AG08396 (cell line): ENCODE measurements at places on chromosomes 12 and 14.

DNA sequence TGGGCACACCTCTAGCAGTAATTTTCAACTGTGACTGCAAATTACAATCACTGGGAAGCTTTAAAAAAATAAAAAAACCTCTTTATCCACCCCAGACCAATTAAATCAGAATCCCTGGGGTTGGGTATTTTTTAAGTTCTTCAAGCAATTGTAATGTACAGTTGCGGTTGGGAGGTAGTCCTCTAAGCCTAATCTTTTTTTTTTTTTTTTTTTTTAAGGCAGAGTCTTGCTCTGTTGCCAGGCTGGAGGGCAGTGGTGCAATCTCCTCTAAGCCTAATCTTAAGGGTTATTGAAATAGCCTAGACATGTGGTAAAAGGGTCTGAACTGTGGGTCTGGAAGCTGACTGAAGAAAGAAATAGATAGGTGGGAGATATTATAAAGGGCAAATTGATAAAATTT is 230.5 kb downstream of the AKAP6 start:
- DNase-seq: no peak

DNA sequence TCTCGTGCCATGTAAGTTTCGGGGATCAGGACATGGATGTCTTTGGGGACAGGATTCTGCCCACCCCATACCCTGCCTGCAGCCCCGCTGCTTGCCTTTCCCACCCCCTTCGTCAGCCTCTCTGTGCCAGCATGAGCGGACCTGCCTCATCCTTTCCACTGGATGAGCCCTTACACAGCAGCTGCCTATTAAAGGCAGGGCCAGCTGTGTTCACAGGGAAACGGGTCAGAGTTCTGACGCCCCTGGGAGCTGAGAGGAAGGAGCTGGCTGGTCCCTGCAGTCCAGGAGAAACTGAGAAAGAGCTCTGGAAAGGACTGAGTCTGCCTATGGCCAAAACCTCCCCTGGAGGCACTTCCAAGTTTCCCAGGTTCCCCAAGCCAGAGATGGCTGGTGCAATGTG is 83.5 kb upstream of the NCOR2 start:
- DNase-seq: no peak

DNA sequence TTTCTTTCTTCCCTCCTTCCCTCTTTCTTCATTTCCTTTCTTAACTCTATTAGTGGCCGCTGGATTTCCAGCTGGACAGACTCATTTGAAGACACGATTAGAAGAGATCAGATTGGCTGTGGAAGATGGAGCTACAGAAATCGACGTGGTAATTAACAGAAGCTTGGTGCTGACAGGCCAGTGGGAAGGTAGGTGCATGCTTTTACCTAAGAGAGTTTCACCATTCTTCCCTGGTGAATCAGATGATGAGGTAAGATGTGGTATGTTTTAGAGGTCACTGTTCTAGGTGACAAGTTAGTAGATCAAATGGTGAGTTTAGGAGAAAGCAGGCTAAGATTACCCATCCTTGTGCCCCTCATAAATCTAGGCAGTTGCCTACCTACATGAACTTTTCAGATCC is 51.6 kb downstream of the DERA start:
- DNase-seq: no peak

- DNase-seq: no peak
Measured at GRCh38 chr14:103000291-103000921, 56.9 kb downstream of the CDC42BPB start.

DNA sequence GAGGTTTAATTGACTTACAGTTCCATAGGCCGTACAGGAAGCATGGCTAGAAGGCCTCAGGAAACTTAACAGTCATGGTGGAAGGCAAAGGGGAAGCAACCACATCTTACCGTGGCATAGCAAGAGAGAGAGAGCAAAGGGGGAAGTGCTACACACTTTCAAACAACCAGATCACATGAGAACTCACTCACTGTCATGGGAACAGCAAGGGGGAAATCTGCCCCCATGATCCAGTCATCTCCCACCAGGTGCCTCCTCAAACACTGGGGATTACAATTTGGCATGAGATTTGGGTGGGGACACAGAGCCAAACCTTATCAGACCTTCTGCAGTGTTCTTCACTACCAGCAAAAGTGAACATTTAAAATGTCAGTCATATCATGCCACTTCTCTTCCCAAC is 58.9 kb downstream of the USP15 start:
- no peak for DNase-seq

DNA sequence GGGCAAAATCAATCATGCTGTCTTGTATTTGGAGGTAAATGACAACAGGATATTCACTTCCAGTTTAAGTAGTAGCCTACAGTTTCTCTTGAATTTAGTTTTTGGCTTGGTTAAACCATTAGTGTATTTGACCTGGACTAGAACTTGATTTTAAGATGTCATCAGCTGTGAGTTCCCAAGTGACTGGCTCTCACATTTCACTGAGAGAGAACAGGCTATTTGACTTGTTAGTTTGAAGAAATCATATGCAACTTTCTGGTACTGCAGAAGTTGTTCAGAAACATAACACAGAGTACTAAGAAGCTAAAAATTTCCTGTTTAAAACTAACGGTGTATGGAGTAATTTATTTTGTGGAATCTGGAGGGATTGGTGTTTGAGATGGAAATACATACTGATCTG is 22.3 kb downstream of the MNAT1 start:
- DNase-seq: no peak

- no peak for DNase-seq
Measured at GRCh38 chr14:39217214-39217879, 16.4 kb upstream of the MIA2 start.

DNA sequence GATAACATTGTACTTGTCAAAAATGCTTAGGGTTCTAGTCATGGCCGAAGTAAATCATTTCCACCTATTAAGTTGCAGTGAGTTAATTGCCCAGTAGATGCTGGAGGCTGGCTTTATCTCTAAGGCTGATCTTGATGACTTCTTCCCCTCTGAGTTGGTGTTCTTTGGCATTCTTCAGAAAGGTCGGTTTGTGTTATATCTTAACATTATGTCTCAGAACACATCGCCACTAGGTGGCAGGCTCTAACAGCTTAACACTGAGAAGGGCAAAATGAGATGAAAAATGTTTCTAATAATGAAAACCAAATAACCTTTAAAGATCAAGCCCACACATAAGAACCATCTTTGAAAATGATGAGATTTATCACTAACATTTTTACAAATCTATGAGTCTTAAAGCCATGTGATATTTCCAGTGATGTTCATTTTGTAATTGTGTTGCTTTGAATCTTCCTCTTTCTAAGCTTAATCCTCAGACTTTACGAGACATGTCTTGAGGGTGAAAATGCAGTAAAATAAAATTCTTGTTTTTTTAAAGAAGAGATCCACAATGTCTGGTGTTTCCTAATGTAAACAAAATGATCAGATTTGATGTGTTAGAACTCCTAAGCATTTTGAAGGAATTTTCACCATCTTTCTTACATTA is 28.6 kb downstream of the SUDS3 start:
- peak; percentile 45 for DNase-seq

GRCh38 chr12:53575502-53576249 is 50.5 kb downstream of the ATF7 start:
- peak; percentile 28 for DNase-seq

GRCh38 chr14:99598774-99599173 is 5.2 kb downstream of the CCDC85C start:
- no peak for DNase-seq

DNA sequence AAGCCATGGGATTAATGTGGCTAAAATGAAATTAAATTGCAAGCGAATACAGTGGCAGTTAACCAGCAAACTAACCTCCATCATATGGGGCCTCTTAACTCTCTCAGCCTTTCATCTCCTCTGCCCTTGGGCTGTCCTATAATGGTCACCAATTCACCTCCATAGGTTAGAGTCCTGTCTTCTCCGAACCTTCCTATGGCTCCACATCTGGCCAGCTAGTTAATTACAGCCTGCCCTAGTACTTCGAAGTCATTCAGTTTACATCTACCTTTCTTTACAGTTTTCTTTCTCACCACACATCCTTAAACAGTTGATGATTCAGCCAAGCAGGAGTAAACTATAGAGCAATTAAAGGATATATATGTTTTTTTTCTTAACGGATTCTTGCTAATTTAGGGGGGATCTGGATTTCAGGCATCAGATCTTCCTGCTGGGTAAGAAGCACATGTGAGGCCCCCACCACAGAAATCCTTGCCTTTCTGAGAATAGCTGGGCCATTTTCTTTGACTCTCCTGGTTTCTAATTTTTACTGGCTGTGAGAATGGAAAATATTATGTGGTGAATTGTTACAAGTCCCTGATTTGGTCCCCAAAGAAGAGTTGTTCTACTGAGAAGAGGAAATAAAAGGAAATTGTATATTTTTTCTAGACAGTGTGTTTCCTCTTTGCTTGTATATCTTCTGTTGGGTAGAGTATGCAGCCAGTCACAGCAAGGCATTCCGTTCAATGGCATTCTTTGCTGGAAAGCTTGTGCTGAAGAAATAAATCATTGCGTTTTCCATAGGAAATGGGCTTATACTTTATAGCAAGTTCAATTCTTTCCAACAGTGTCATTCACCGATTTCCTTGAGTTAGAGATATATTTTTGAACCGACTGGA is 16.7 kb downstream of the HMGA2 start:
- no peak for DNase-seq

DNA sequence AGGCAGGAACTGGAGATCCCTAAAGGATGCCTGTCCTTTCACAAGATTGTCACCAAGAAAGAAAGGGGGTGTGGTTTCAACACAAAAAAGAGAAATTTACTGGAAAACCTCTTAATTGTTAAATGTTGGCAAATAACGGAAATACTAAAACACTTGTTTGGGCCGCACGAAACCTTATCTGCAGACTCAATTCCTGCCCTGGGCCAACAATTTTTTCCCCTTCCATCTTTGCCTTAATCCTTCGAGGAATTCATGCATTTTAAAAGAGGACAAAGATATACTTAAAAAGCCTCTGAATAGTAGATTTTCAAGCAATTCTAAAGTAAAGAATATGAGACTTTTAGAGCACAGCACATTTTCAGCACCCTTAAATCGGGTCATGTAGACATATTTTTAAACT is 366.2 kb downstream of the DUSP6 start:
- no peak for DNase-seq

GRCh38 chr12:40999210-40999609 is 188.9 kb upstream of the PDZRN4 start:
- DNase-seq: no peak

DNA sequence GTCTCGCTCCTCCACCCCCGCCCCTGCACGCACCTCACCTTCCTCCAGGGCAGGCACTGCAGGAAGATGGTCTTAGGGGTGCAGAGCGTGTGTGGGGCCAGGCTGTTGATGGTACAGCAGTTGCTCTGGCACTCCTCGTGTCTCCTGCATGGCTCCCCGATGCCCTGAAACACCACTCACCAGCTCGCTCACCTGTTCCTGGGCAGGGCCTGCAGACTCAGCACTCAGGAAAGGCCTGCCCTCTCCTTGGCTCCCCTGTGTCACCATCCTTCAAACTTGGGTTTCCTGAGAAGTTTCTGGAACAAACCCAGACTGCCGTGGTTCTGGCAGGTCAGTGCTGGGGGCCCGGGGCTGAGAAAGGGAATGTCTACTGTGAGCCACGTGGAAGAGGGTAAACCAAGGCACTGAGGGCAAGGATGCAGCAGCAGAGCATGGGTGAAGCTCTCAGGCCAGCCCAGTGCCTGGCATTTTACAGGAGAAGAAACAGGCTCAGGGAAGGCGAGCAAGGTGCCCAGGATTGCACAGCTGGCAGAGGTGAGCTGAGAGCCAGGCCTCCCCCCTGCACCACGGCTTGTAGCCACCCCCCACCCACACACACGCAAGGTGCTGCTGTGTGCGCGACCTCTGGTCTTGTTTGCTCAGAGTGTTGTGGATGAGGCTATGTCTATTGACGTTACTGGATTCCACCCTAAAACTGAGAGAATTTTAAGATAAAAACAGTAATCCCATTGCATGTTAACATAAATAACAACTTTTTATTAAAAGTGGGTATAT is 5.5 kb downstream of the LRCOL1 start:
- DNase-seq: no peak

DNA sequence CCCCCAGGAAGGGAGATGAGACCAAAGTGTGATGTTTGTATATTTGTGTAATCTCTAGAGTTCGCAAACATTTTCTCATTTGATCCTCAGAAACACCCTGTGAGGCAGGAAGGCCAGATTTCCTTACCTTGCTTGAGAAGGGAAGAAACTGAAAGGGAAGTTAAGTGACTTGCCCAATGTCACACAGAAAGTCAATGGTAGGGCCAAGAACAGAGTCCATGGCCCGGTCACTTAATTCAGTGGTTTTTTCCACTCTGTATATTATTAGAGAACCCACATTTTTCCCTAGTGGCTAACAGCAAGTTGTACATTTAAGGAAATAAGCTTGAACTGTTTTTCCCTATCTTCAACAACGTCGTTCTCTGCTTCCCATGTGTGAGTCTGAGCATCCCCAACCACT is 25.6 kb upstream of the CHPT1 start:
- DNase-seq: no peak

DNA sequence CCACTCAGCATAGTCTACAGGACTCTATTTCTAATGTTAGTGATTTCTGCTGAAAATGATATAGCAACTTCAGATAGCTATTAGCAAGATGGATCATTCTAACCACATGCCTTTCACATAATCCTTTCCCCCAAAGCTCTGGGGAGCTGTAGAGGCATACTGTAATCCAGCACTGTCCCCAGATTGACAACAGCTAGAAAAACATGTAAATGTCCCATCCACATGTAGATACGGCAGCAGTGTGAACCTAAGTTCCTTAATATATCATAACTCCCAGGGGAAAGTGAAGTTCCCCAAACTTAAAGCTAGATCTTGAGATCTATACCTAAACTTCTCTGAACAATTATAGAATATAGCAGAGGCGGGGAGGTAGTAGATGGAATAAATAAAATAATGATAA is 14.0 kb downstream of the ZNF664 start:
- DNase-seq: no peak

- peak; percentile 45 for DNase-seq
Measured at GRCh38 chr14:21069388-21070082, 569 bp upstream of the ARHGEF40 start.

DNA sequence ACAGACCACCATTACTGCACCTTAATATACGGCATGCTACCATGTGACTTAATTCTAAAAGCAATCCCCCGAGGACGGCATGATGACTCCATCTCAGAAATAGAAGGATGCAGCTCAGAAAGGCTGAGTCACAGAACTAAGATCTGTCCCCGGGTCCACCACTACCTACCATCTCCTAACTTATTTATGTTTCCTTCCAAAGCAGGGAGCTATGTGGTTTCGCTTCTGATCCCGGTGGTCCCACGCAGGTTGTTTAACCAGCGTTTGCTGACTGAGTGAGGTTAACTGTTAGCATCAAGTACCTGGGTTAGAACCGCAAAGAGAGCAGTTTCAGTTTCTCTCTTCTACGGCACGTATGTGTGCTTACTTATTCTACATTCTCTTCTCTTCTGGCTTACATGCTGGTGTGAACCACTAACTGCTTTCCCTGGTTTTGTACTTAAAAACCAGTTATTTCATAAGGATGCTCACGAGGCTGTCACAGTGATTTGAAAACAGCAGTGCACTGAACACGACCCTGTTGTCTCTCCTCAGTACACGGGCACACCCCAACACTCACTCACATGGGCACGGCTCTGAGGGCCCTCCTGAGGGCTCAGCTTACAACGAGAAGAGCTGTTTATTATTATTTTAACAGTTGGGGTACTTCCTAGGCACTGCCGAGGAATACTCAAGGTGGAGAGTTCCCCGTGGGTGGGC is 66.7 kb downstream of the CCDC88C start:
- no peak for DNase-seq
